ENCODE measurements at places on chromosomes 5 and 9. TPM values are rescaled to one million over a fixed set of nuclear protein-coding genes. Genes with fewer than 3 reads are reported as not detected.

Gene HAVCR1
- total RNA-seq, result 0.88 TPM

Gene PTBP3
- 23.4 TPM for total RNA-seq

Gene ORM2
- total RNA-seq, result not detected

Gene CAMSAP1
- 20.8 TPM for total RNA-seq

Gene CDH6
- total RNA-seq, result 5.7 TPM

Gene BHMT2
- total RNA-seq, result 1.1 TPM

Gene GFPT2
- total RNA-seq, result 169 TPM

Gene MSX2
- total RNA-seq, result 7.0 TPM

Gene SLCO6A1
- 0.14 TPM for total RNA-seq

Gene PCDHA1
- total RNA-seq, result not detected

Gene ZNF474
- 0.22 TPM for total RNA-seq

Gene GABRA6
- 0.29 TPM for total RNA-seq
